ENCODE measurements at places on chromosomes 1 and 21. TPM values are rescaled to one million over a fixed set of nuclear protein-coding genes. Genes with fewer than 3 reads are reported as not detected.

Gene TMPRSS3
- 1.1 TPM for total RNA-seq

Gene FMO2
- 66.6 TPM for total RNA-seq

Gene KDF1
- 0.26 TPM for total RNA-seq

Gene MAGOH
- total RNA-seq, result 21.9 TPM

Gene HES3
- not detected for total RNA-seq

Gene PDC
- not detected for total RNA-seq

Gene BEND5
- total RNA-seq, result 2.7 TPM

Gene PUSL1
- total RNA-seq, result 14.5 TPM

Gene NLRP3
- total RNA-seq, result 1.3 TPM

Gene KTI12
- 4.7 TPM for total RNA-seq

Gene FCGR1A
- not detected for total RNA-seq

Gene SSX2IP
- total RNA-seq, result 14.2 TPM

DNA sequence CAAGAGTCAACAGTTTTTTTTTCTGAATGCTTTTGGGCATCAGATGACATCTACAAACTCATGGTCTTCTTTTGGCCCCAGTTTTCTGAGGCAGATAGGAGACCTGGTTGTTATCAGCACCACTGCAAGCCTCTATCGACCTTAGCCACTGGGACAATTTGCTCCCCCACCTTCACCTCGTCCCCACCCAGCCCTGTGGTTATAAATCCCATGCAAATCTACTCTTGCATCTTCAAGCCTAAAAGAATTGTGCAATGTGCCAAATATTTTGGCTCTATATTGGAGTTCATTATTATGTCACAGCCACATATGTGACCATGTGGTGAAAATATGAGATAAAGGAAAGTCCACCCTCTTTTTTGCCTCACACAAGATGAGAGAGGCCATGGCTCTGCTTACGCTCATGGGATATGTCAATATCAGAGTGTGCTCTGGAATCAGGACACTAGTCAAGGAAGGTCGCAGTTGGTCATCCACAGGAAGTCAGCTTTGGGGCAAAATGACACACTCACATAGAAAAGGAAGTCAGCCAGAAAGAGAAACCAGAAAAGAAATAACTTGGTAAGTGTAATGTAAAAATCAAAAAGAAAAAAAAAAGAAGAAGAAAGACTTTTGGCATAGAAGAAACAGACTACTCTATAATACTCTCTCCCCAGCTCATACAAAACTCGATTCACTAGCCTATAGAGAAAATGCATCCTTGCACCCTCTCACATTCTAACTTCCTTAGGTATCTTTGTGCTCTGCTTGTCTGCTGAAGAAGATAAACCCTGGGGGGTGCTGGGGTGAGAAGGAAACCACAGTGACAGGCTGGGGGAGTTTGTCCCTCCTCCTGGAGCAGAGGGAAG lies 21.2 kb downstream of the SLC30A10 start:
- DNase-seq, result no peak

GRCh38 chr1:26828411-26828991 lies 2.0 kb downstream of the ZDHHC18 start:
- DNase-seq, result no peak

- no peak for DNase-seq
Observed at GRCh38 chr21:37364722-37365121, 1.9 kb upstream of the DYRK1A start.

- DNase-seq, result no peak
Observed at GRCh38 chr1:112444269-112444668, 48.3 kb downstream of the CTTNBP2NL start.

GRCh38 chr1:152165286-152166077 lies 6.5 kb upstream of the RPTN start:
- no peak for DNase-seq

- DNase-seq, result no peak
Observed at GRCh38 chr1:21861602-21862429, 49.8 kb downstream of the LDLRAD2 start.

DNA sequence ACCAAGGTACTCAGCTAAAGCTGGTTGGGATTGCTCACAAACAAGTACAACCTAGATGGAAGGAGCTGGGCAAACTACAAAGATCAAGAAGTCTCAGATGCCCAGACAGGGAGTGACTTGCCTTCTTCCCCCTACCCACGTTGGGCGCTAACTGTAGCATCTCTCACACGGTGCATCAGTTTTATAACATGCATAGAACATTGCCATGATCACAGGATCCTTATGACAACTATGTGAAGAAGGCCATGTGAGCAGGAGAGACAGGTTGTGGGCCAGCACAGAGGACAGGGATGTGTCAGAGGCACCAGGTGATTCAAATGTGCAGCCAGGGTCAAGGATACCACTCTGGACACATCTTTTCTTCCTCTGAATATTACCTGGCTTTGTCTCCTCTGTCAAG lies 28.3 kb upstream of the CYP4B1 start:
- DNase-seq, result no peak

DNA sequence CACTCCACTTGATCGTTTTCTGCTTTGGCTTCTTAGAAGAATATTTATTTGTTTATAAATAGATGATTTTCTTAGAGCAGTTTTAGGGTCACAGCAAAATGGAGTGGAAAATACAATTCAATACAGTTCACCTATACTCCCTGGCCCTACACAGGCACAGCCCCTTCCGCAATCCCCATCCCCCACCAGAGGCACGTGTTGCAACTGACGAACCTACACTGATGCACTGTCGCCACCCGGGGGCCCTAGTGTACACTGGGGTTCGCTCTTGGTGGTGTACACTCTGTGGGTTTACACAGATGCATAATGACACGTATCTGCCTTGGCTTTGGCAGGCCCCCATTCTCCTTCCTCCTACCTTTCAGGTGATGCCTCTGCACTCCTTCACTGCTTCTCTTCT lies 8.0 kb downstream of the ECHDC2 start:
- DNase-seq, result no peak

- DNase-seq, result no peak
Observed at GRCh38 chr1:23741609-23742008, 1.7 kb upstream of the ELOA start.

DNA sequence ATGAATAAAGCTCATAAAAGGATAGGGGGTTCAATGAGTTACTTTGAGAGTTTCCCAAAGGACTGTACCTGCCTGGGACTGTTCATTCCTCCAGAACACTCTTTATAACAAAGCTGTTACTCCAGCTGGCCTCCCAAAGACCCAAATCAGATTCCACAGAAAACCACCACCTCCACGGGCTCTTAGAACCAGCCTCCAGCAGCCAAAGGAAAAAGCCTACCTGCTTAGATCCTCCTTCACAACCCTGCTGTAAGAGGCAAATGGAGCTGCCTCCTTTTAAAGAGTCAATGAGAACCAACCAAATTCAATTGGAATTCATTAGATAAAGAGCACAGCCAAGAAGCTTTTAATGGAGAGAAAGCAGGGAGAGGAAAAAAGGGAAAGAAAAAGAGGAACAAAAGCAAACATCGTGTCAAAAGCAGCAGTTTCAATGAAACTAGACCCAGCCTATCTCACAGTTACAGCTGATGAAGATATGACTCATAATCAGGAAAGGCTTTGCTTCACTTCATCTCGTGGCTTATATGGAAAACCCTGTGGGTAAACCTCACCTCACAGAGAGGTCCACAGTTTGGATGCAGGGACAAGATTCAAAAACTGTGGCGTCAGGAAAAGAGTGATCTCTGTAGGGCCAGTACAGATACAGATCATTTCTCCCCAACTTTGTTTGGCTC lies 27.8 kb upstream of the FMO4 start:
- DNase-seq, result no peak

GRCh38 chr1:213641312-213641711 lies 346.5 kb upstream of the PROX1 start:
- DNase-seq, result no peak

GRCh38 chr1:63294803-63295594 lies 27.4 kb upstream of the FOXD3 start:
- DNase-seq, result no peak

DNA sequence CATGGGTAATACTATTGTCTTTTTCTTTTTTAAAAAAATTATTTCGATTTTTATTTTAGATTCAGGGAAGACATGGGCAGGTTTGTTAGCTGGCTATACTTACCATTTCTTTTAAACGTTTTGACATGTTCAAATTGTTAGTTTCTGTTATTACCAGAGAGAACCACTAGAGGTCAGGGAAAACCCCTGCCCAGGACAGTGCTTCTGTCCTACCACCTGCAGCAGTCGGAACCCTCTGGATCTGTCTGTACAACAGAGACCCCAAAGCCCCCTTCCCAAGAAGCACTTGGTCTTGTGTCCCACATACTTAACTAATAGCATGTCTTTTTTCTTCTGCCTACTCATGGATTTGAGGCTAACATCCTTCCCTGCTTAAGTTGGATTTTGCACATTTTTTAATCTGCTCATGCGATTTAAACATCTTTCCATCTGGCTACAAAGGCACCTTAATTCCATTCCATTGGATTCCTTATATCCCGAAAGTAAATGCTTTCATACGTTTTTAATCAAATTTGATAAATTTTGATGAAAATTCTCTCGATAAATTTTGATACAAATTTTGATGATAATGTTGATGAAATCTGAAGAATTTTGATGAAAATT lies 10.0 kb upstream of the C1orf115 start:
- DNase-seq, result no peak

DNA sequence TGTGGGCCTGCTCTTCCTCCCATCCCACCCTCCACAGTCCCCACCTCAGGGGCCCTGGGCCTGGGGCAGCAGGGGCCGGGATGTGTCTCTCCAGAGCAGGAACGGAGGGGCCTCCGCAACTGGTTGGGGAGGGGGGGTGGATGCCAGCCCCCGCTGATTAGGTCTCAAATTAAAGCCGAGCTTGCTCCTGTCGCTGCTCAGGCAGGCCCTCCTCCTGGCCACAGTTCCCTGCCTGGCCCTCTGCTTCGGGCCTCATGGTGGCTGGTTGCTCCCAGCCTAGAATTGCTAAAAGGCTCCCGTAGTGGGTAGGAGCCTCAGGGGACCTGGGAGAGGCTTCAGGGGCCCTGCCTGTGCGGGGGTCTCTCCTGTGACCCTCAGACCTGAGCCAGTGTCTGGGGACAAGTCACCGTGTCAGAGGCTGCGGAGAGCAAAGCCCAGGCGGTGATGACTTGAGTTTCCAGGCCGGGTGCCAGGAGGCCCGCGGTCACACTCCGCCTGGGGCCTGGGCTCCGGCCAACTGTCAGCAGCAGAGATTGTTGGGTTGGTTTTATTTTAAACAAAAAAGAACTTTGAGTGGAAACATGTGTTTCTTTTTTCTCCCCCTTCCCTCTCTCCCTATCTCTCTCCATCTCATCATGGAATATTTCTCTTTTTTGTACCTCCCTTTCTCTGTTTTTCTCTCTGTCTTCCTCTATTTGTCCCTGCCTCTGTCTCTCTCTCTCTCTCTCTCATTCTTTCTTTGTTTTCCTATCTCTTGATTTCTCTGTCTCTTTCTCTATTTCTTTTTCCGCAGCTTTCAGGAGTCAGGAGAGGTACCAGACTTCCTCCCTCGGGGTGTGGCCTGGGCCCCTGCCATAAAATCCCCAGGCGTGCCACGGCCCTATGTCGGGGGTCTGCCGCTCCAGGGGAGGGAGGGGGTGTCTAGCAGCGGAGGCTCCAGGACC lies 20.0 kb upstream of the EPHA2 start:
- peak; percentile 92 for DNase-seq

GRCh38 chr1:29299446-29299845 lies 63.1 kb downstream of the PTPRU start:
- no peak for DNase-seq

- DNase-seq, result no peak
Observed at GRCh38 chr1:212621949-212622305, 13.4 kb downstream of the ATF3 start.

- DNase-seq, result peak; percentile 65
Observed at GRCh38 chr1:91166106-91166712, 144.4 kb upstream of the ZNF644 start.

DNA sequence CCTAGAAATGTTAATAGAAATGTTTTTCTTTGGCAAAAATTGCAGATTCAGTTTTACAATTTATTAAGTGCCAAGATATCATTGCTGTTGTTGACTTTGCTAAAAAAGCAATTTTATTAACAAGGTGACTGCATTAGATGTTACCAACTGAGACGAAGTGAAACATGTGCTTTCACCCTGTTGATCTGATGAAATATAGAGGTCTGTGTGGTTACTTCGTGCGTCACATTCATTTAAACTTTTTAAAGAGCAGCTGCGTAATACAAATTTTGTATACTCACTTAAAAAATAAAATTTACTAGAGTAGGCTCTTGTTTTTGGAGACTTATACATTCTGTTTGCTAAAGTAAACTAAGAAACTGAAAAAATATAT lies 465.7 kb downstream of the USP25 start:
- no peak for DNase-seq

DNA sequence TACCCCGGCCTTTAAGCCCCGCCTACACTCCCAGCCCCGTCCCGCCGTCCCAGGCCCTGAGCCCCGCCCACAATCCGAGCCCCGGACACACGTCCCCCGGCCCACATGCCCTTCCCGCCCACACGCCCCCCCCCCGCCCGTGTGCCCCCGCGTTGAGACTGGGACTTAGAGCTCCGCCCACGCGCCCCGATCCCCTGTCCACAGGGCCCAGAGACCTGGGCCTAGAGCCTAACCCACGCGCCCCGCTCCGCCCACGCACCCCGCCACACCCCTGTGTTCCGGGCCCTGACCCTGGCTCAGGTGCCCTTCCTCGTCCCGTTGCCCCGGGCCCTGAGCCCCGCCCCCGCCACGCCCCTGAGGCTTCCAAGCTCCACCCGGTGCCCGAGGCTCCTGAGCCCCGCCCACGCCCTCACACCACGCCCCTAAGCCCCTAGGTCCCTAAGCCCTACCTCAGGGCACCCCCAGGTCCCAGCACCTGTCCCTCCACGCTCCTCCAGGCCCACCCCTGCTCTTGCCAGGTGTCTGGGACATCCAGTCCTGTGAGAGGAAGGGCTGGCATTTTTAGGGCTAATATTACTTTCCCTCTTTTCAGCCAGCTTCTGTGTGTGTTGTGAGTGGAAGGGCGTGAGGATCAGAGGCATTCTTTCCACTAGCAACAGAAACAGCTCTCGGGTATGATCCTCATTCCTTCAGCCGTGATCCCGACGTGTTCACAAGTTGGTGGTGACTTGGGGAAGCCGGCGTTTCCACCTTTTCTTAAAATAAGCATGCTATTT lies 552 bp upstream of the GPR157 start:
- no peak for DNase-seq

DNA sequence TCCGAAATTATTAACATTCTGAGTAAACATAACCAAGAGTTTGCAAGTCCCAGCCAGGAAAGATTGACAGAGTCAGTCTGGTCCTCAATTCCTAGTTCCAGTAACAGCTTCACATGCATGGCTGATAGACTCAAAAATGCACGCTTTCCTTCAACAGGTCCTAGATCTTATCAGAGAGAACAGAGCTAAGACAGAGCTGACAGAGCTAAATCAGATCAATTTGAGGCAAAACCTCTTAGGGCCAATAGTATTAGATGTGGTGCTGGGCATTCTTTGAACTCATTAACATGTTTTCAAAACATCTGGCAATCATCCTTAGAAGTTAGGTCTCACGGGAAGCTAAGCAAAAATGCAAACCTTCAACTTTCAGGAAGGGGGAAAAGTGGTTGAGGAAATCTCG lies 114.0 kb downstream of the GREM2 start:
- DNase-seq, result no peak

DNA sequence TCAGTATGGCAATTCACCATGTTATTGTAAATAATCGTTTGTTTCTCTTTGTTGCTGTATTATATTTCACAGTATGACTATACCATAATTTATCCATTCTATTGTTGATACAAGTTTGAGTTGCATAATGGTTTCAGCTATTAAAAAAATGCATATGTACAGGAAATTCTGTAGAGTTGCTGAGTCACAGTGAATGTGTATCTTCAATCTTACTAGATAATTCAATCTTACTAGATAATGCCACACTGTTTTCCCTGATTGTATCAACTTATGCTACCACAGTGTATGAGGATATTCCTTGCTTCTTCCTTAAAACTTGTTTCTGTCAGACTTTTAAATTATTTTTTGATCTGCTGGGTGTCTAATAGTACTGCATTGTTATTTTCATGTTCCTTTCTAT lies 3.5 kb upstream of the COA6 start:
- no peak for DNase-seq
